EL (cell line): ENCODE measurements at places on chromosomes 3 and 15.

- no peak for DNase-seq
These were observed 39.0 kb downstream of the CFAP100 start for GRCh38 chr3:126433496-126434263.

DNA sequence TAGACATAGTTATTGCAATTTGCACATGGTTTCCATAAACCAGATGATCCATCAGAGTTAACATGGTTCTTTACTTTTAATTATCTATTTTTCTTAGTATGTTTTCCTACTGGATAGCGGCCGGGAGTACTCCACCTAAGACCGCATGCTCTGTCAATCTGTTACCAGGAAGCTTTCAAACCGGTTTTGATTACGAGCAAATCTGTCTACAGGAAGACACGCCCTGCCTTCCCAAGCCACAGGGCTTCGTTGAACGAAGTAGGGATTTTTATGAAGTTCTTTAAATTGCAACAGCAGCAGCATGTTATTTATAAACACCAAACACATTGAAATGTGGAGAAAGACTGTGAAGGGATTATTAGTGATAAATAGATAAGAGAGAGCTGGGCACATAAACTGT is 283.3 kb upstream of the ROBO2 start:
- no peak for DNase-seq

DNA sequence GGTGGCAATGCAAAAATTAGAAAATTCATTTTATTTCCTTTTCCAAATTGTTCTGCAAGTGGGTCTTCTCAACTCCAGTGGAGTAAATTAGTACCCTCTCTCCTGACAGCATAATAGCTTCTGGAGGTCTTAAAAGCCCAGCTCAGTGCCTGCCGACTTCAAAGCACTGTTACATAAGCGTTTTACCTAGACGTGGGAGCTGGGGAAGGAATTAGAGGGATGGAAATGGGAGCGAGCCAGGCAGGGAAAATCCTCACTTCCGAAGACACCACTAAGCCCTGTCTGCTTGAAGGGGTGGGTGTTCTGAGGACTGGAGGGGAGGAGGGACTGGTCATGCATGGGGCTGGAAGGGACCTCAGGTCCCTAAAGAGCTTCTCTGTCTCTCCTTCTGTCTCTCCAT is 77.2 kb upstream of the SLC6A1 start:
- DNase-seq: no peak

DNA sequence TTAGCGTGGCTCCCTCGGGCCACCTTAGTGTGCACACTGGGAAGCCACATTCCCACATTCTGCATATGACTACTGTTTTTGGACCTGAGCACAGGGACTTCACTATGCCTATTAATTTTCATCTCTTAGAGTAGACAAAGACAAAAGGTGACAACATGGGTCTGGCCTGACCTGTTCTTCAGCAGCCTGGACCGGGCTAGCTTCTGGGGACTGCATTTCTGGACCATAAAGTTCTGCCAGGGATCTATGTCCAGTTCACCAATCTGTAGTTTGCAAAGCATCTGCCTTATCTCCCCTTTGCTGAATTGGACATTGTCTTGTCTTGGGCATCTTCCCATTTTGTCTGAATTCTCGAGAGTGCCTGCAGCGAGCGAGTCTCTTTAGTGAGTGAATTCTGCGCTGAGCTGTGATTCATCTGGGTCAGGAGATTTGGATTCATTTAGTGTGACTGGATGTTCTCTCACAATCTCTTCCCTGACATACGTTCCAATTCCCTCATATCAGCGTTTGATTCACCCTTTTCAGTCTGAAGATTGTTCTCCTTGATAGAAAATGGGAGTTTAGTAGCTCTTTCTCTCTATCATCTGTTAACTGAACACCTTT is 112.2 kb upstream of the PLXNA1 start:
- DNase-seq: no peak

DNA sequence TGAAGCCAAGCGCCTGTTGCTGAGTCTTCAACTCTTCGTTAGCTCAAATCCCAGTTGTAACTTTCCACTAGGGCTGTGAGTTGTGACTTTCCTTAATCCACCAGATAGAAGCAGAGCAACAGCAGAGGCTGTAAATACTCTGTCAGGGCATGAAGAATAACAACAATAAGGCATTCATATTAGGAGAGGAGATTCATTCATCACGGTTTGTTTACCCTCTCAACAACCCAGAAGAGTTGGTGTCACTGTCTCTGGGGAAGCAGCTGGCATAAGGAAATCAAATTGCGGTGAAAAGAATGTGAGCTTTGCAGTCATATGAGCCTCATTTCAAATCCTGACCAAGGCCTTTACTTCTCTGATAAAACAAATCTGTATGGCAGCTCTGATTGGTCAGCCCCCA is 184.8 kb downstream of the SHQ1 start:
- DNase-seq: no peak

DNA sequence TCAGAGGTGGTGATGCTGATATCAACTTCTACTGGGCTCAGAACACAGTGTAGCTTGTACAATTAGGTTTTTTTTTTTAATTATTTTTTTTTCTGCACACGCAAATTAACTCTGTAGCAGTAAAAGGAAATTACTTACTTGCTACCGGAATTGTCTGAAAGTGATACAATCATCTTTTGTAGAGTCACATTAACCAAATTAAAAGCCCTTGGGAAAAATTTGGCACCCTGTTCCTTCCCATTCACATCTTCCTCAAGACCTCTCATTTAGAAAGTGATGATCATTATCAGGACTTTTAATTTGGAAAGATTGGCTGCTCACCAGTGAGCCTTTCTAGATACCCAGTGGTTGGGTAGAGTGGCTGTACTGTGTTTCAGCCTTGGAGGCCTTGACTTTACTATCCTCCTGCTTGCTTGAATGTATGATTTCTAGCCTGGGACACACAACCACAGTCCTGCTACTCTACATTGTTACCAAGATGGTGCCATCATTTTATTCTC is 158.3 kb downstream of the ECT2 start:
- no peak for DNase-seq

DNA sequence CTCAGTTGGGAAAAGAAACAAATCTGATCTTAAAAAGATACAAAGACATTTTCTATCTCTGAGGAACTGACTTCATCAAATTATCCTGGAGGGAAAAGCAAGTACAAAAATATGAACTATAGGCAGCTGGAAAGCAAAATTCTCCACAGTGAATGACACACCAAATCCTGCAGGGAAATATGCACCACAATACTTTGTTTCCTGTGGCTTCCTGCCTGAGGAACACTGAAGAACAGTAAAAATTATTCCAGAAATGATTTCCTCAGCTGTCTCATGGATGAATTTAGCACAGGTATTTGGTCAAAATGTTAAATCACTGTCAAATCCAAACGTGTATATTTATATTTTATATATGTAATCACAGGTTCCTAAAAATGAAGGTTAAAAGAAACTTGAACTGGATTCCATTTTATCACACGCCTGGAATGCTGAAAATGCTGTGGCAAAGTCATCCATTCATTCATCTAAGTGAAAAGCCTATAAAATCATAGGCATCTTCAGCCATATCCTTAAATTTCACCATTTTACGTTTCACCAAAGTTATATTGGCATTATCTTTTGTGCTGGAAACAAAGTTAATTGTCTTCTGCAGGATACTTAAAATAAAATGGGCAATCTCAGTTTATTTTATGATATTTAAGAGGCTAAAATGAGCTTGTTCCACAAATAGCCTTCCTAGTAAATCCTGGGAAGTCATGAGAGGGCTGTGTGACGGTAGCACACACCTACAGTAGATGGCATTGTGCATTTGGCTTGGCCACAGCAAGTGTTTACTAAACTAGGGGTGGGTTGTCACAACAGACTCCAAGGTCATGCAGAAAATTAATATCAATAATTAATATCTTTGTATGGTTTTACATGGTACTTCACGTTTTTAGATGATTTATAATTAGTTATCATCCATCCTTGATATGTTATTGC is 19.3 kb upstream of the TSC22D2 start:
- peak; percentile 54 for DNase-seq

- DNase-seq: peak; percentile 94
These were observed 121.0 kb downstream of the GREM1 start for GRCh38 chr15:32838820-32839219.

DNA sequence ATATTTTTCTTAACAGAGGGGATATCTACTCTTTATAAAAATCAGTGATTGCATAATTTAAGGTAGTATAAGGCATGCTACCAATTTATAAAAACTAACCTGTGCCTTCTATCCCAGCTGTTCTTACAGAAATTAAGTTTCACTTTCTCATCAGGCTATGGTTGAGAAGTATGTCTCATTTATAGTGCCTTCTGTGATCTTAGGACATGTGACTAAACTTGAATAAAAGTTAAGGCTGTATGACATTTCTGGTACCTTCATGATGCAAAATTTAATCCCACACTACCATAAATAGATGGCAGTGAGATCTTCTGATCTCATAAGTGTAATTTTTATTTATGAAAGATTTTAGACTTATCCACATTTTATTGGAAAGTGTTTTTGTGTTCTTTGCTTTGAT is 12.6 kb downstream of the TIPARP start:
- DNase-seq: no peak

DNA sequence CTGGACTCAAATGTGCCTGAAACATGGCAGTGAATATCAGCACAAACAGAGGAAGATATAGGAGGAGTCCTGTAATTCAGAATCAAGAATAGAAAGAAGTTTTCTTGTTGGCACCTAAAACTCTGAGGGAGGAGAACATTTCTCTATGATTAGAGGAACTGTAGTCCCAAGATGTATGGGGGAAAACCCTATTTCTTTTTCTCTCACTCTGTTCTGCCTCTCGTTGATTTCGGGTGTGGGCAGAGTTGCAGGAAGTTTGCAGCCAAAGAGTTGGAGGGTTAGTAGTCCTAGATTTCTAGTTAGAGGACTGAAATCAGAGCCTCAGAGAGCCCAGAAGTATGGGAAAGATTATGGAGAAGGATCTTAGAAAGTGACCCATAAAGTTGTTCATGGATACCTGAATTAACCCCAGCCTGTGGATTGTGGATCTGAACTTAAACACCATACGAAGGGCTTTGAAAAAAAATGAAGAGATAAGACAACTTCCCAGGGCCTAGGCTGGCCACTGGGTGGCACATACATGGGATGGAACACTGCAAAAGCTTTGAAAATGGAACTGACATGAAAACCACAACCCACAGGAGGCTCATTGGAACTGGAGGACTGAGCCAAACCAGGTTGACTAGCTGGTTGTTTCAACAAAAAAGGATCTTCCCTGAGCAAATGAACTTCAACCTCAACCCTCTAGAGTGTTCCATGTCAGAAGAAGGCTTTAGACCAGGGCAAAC is 34.6 kb downstream of the FMN1 start:
- no peak for DNase-seq

GRCh38 chr15:90009301-90010022 is 8.3 kb downstream of the ZNF710 start:
- no peak for DNase-seq

DNA sequence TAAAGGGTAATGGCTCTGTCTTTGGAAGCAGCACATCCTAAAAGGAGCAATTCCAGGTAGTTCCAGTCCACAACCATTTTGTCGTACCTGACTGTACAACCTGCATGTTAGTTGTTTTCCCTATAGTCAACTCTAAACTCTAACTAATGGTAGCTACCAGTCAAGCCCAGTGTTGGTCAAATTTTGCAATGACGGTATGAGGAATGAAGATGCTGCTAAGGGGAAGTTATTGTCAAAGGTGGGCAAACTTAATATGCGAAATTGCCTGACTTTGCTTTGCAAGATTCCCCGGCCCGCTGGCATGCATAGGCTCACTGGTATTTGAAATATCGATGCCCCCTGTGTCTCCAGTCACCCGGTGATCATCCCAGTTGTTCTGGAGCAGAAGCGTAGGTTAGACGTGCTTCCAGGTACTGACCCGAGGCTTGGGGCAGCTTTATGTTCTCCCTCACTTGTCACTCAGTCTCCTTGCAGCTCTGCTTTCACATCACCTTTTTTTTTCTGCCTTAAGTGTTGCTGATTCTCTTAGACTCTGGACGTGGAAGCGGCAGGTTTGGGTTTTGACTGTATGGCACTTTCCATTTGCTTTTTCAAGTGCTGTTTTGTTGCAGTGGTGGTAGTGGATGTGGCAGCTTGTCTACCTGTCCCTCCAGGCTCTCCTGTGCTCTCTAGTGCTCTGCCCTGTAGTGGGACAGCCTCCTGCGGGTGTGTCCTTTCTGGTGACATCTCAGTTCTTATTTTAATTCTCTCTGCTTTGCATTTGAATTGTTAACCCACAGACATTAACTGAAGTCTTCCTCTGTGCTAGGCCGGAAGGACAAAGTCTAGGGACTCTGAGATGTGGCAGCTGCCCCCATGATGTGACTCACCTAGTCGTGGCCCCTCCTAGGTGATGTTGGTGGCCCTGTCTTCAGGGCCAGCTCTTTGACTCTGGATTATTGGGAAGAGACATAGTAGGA is 95.8 kb upstream of the UMPS start:
- DNase-seq: no peak

DNA sequence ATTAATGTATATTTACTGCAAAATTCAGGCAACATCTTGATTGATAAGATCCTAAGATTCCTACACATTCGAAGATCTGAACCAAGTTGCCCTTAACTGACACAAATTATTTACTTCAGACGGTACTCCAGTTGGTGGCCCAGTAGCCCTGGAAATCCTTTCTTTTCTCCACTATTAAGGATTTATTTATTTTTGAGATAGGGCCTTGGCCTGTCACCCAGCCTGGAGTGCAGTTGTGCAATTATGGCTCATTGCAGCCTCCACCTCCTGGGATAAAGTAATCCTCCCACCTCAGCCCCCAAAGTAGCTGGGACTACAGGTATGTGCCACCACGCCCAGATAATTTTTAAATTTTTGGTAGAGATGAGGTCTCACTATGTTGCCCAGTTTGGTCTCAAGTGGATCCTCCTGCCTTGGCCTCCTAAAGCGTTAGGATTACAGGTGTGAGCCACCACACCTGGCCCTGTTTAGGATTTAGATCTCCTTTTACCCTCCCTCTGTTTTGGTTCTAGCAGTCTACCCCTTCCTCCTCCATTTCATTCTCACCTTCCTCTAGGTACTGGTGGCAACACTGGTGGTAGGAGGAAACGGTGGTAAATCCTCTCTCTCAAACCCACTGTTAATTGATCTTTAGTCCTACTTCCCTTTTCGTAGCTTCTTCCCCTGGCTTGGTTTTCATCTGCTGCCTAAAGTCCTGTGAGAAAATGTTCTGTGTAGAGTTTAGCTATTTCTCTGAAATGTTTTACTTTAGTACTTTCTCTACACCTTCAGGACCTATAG is 12.7 kb upstream of the ZNF609 start:
- no peak for DNase-seq

GRCh38 chr3:112132975-112133448 is at the start of gene GCSAM:
Gene GCSAM (minus strand): TSS chr3:112133248. CDS start chr3:112133120, 128 bp downstream.
- no peak for DNase-seq

DNA sequence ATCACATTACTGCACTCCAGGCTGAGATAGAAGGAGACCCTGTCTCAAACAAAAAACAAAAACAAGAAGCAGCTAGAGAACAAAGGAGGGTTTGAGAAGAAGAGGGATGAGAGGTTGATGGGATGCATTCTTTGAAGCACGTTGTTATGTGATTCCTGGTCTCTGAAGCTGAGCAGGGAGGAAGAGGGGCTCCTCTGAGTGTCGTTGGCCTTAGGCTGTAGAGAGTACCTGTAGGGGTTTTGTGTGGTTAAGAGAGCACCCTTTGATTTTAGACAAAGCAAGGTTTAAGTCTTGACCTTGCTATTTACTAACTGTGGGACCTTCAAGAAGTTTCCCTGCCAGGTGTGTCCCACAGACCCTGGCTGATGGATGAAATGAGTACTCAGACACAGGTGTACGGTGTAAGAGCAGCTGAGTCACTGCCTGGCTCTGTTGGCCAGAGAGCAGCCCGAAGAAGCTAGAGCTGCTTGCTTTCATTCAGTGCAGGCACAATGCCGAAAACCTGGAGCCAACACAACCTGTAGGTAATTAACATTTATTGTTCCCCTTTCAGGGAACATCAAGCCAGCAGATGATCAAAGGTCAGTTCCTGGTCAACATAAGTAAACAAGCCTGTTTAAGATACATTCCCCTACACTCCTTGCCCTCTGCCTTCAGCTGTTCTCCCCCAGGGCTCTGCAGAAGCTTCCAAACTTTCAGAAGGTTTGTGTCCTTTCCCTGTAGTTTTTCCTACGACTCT is 67.2 kb downstream of the LRRK1 start:
- no peak for DNase-seq
